Ovary (tissue), 10 donors: ENCODE measurements at places on chromosomes 4 and X. TPM values are rescaled to one million over a fixed set of nuclear protein-coding genes. Genes with fewer than 3 reads are reported as not detected.

The TLR6 gene
- total RNA-seq, result 3.4 TPM

DNA sequence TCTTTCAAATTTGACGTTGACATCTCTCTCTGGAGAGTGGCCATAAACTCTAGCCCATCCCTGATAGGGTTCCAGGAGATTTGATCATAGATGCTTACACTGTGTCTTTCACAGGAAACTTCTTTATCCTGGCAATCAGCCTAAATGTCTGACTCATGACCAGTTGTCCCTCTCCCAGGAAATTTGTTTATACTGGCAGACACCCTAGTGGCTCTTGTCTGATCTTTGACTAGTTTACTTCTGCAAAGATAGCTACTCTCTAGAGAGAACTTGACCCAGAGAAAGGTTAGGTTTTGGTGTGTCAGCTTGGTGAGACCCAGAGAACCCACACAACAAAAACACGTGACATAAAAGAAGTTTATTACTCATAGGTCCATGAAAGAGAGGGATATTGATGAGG lies 509.8 kb downstream of the CENPC start:
- DNase-seq, result no peak
- no peaks in the 10 kb centered on the region for H3K4me1 ChIP-seq
- no peaks in the 10 kb centered on the region for H3K27me3 ChIP-seq
- no peaks in the 10 kb centered on the region for H3K36me3 ChIP-seq
- H3K27ac ChIP-seq, result no peak overlapping the region
- H3K4me3 ChIP-seq, result no peak overlapping the region

GRCh38 chr4:164802301-164802901 lies 48.5 kb downstream of the SMIM31 start:
- H3K36me3 ChIP-seq, result no peaks in the 10 kb centered on the region
- H3K27ac ChIP-seq, result no peak overlapping the region
- no peaks in the 10 kb centered on the region for H3K4me1 ChIP-seq
- no peak for DNase-seq
- no peaks in the 10 kb centered on the region for H3K27me3 ChIP-seq
- no peak overlapping the region for H3K4me3 ChIP-seq

The AWAT2 gene
- not detected for total RNA-seq

- peaks cover 2% of the 10 kb centered on the region for H3K4me1 ChIP-seq
- H3K27me3 ChIP-seq, result peaks cover 6% of the 10 kb centered on the region
- H3K36me3 ChIP-seq, result no peaks in the 10 kb centered on the region
- no peak overlapping the region for H3K4me3 ChIP-seq
- DNase-seq, result no peak
These were observed 5.4 kb upstream of the NEUROG2 start for GRCh38 chr4:112521123-112522023.

DNA sequence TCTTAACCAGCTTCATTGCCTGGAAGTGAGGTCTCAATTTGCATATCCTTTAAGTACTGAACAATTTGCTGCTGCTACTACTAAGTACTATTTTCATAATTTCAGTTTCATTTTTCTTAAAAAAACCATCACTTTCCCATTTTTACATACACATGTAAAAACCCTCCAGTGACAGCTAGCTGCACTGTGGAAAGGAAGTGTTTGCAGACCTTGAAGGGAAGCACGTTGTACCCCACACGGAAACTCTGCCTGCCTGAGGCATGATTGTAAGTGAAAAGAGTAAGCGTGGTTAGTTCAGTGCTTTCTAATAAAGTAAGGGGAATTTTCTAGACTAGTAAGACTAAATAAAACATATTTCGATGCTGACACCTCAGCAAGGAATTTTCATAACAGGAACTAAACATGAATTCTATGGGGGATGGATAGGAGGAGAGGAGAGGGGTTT lies 103.6 kb downstream of the RAPGEF2 start:
- H3K27me3 ChIP-seq, result no peaks in the 10 kb centered on the region
- H3K36me3 ChIP-seq, result no peaks in the 10 kb centered on the region
- peaks cover 5% of the 10 kb centered on the region for H3K4me1 ChIP-seq
- H3K27ac ChIP-seq, result no peak overlapping the region
- no peak for DNase-seq
- H3K4me3 ChIP-seq, result no peak overlapping the region

DNA sequence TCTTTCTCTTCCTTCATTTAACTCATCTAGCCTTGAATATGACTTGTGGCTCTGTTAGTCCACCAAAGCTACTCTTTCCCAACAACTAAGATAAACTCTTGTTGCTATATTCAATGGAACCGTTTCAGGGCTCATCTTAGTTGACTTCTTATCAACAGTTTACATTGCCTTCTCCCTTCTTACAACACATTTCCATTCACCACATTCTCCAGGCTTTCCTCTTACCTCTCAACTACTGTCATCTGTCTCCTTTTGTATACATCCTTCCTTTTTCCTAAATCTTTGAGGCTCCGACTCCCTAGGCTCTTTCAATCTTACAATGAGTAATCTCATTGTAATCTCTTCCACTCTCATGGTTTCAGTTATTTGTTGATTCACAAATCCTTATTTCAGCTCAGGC lies 58.5 kb downstream of the NCAPG start:
- peaks cover 2% of the 10 kb centered on the region for H3K4me1 ChIP-seq
- no peak for DNase-seq

The GAGE12H gene
- total RNA-seq, result not detected

DNA sequence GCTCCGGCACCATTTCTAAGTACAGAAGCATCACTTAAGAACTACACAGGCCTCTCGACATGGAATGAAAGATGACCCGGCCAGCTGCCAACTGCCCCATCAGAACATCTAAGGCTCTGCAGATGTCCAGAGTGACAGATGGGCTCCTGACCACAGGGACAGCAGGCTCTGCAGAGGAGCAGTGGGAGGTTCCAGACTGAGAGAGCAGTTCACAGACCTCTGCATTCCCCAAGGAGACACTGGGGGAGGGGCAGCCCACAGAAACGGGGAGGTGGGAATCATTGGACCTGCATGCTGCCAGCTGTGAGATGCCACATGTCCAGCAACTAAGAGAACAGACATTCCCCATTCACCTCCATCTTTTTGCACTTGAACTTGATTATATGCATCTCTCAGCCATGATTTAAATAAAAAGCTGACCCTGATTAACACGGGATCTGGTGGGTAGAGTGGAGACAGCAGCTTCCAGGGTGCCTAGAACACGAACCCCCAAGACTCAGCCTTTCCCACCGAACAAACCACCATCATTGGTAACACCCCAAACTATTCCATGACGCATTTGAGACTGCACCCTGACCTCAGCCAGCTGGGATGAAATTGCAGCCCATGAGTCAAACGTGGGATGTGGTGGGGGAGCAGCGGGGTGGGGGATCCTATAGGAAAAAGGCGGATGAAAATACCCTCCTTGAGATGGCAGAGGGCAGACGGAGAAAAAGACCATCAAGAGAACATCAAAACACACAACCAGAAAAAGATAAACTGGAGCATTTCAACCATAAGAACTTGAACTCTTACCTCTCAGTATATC lies 47.2 kb downstream of the AFAP1 start:
- H3K27me3 ChIP-seq, result no peaks in the 10 kb centered on the region
- H3K4me1 ChIP-seq, result peaks cover 6% of the 10 kb centered on the region
- no peak overlapping the region for H3K27ac ChIP-seq
- no peak overlapping the region for H3K4me3 ChIP-seq
- DNase-seq, result no peak

The PTCHD1 gene
- total RNA-seq, result under 0.01 TPM

- DNase-seq, result no peak
- H3K4me3 ChIP-seq, result no peak overlapping the region
- no peaks in the 10 kb centered on the region for H3K36me3 ChIP-seq
- no peaks in the 10 kb centered on the region for H3K27me3 ChIP-seq
- H3K4me1 ChIP-seq, result peaks cover 7% of the 10 kb centered on the region
These were observed 283.7 kb upstream of the GATB start for GRCh38 chr4:152044331-152045036.

The GSPT2 gene
- 5.6 TPM for total RNA-seq
